ENCODE measurements at places on chromosomes 3 and 15.
A peak's percentile ranks its signal among the peaks of the same experiment; 100 is the strongest.

GRCh38 chr3:178127221-178127620, 409.0 kb upstream of the KCNMB2 start:
- DNase-seq = no peak

DNA sequence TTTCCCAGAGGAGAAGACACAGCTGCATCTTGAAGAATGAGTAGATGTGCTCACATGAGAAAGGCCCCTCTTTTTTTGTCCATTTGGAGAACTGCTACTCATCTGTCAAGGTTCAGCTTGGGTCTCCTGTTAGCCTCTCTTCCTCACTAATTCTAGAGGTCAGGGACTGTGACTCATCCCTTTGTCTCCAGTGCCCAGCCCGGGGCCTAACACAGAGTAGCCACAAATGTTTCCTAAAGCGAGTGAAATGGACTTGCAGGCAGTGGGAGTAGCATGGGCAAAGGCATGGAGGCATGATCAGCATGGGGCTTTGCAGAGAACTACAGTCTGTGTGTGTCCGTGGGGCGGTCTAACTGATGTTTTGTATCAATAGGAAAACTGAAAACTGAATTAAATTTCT, 33.9 kb upstream of the MRPS22 start:
- DNase-seq = no peak

- no peak for DNase-seq
Observed at GRCh38 chr3:55285156-55285555, 201.9 kb downstream of the WNT5A start.

GRCh38 chr3:150956376-150956775, 16.2 kb downstream of the CLRN1 start:
- no peak for DNase-seq

GRCh38 chr3:15633766-15634598, 32.4 kb downstream of the BTD start:
- DNase-seq = no peak

DNA sequence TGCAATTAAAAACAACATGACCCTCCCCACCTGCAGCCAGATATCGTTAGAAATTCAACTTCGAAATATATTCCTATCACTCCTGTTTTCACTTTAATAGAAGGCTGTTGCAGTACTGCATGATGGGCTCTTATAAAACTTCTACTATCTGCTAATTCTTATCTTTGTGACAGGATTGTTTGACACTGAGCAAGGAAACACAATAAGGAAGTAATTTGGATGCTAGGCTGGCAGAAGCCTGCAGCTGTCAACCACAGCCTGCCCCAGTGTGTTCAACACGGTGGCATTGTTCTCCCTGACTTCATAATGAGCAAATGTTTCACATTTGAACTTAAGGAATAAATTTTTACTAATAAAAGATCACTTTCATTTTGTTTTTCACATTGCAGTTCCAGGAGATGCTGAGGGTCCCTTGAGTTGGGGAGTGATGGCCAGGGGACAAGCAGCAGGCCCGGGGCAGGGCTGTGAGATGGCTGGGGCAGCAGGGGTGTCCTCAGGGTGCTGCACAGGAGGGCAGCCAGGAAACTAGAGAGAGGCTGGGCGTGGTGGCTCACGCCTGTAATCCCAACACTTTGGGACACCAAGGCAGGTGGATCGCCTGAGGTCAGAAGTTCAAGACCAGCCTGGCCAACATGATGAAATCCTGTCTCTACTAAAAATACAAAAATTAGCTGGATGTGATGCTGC, 64.8 kb upstream of the SEC61A1 start:
- DNase-seq = no peak

DNA sequence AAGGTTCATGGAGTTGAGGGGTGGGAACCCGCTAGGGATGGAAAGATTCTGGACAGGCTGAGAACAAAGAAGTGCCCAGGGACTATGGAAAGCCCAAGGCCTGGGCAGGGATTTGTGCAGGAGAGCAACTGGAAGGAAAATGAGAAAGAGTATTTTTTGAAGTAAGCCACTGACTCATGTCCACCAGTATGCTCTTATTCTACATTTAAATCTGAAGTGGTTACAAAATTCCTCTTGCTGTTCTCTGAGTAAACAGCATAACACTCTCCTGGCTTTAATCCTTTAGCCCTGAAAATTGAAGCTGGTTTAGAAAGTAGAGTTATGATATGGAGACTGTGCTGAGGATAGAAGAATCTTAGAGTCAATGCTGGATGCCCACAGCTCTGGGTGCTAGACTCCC, 165.2 kb downstream of the ISL2 start:
- DNase-seq = no peak

- no peak for DNase-seq
Observed at GRCh38 chr3:12042638-12043037, 38.5 kb downstream of the SYN2 start.

DNA sequence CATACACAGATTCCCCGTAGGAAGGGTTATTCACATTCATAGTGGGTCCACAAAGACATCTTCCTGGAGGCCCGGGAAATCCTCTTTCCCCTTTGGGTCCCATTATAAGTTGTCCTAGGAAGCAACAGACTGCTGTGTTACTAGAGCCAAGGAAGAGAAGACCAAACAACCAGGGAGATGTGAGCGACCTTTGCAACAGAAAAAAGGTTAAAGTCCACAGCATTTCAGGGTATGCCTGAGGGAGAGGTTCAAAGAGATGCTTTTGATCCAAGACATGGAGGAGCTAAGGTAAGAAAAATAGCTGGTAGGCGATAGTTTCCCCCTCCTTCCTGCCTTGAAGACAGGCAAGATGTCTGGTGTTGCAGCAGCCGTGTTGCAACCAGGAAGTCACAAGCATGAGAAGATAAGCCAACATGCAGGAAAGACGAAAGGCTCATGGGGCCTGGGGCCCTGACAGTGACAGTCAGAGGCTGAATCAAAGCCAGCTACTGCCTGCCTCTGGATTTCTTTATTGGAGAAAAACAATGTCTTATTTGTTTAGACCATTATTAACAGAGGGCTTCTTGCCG, 30.9 kb downstream of the EAF1 start:
- no peak for DNase-seq

DNA sequence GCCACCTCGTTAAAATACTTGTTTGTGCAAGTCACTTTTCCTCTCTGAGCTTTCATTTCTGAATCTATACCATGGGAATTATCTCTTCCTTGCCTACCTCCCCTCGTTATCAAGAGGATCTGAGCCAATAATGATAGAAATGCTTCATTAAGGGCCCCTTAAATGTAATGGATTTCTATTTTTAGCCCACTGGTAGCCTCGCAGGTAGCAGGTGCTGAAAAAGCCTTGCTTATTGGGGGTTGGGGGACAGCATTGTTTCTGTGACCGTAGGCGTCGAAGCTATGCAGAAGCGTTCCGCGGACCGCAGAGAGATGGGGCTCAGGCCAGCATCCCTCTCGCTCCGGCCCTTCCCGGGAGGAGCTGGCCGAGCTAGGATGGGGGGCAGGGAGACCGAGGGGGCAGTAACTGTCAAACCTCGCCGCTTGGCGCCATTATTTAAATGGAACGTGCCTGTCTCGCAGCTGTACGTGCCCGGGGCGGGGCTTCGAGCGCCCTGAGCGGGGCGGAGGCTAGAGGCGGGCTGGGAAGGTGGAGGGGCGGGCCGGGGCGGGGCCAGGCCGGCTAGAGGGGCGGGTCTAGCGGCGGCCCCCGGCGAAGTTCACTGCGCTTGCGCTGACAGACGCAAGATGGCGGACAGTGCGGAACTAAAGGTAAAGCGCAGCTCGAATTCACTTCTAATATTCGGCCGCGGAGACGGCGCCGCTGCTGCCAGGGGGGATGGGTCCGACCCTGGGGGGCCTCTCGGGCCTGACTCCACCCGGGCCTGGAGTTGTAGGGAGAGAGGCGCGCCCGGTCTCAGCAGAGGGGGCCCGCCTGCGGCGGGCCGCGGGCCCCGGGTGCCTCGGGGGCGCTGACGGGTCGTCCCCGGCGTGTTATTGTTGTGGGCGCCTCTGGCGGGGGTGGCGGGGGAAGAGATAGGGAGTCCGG, at the start of gene PIAS1:
TSS of gene PIAS1 (plus strand) at position 615 of the 927 bp plus-strand sequence. CDS start at position 627, 12 bp downstream.
- peak; percentile 85 for DNase-seq

- no peak for DNase-seq
Observed at GRCh38 chr3:69102384-69102783, 17.6 kb downstream of the ARL6IP5 start.

- DNase-seq = no peak
Observed at GRCh38 chr3:108017587-108017986, 73.2 kb downstream of the CD47 start.

DNA sequence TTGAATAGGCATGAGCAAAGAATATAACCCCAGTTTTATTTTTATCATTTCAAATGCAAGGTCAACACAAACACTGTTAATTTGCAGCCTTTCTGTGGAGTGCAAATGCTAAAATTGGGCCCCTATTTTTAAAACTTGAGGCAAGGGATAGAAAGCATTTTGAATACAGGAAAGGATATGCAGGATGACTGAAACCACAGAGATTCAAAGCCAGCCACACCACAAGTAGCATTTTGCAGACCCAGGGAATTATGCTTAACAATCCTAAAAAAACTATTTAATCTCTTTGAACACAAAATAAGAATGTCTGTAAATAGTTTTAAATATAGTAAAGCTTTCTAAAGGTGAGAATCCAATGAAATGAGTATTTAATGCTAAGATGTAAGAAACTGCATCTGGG, 62.9 kb upstream of the TRPC1 start:
- no peak for DNase-seq
